ENCODE measurements at places on chromosomes 4 and X.
A peak's percentile ranks its signal among the peaks of the same experiment; 100 is the strongest.

GRCh38 chrX:116526010-116526409 is 63.2 kb upstream of the CT83 start:
- no peak for DNase-seq

DNA sequence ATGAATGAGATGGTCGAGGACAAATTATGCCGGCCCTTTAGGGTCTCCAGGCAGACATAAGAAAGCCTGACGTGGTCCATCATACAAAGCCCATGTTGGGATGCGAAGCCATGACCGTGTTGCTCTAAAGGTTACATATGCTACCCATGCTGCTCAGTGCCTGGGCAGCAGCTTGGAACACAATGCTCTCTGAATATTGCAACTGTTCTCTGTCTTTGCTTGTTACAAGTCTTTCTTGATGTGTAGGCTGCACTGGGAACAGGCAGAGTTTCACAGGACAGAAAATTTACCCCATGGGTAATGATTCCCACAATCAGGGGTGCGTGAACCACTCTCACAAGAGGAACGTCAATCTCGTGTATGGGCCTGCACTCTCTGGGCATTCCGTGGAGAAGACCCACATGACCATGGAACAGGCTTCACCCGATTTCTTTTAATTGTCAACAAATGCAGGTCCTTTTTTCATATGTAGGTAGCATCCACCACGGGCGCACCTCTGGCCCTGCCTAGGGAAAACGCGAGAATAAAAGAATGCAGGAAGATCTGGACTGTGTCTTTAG is 66.3 kb downstream of the NBDY start:
- no peak for DNase-seq

GRCh38 chrX:41708486-41708885 is 15.5 kb upstream of the GPR82 start:
- no peak for DNase-seq

DNA sequence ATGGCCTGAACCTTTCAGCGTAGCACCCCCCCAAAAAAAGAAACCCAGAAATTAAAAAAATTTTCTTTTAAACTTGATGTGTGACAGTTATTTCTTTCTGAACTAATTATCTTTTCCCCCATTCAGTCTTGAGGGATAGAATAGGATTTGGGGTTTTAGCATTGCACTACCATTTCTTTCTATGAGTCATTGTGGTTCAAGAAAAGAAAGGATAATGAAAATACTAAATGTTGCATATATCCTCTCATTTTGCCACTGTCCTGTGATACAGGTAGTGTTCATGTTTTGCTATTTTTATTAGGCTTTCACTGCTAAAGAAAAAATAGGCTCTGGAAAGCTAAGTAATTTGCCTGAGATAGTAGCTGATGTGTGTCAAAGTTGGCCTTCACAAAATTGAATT is 39.4 kb upstream of the DCK start:
- DNase-seq, result no peak

GRCh38 chr4:8167815-8168214 is 9.2 kb upstream of the ABLIM2 start:
- DNase-seq, result no peak

DNA sequence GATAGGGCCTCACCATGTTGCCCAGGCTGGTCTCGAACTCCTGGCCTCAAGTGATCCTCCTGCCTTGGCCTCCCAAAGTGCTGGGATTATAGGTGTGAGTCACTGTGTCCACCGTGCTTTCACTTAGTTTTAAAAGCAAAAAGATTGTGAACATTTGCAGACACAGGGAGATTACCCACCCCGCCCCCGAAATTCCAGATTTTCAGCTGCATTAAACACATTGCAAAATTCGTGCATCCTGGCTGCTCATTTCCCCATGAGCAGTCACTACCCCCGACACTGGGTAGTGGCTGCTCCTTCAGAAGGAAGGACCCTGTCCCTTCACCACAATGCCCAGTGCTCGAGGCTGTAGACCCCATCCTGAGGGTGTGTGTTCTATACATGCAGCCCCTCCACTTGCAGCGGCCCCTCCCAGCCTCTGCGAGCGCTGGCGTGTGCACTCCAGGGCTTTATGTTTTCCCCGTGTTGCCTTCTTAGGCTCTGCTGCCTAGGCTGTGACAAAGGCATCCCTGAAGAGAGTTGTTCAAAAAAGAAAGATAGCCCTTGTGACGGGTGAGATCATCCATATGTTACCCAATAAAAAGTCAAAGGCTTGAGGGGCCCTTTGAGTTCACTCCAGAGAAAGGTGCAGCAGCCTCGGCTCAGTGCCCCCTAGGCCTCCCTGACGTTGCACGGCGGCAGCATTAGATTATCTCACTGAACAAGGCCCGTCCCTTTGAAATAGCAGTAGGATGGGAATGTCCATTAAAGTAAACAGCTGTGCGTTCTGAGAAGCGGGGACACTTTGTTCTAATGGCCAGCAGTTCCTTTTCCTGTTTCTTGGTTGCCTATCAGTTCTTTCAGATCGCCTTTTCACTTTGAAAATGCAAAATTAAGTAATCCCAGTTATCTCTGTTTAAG is 71.6 kb downstream of the SHROOM2 start:
- no peak for DNase-seq

DNA sequence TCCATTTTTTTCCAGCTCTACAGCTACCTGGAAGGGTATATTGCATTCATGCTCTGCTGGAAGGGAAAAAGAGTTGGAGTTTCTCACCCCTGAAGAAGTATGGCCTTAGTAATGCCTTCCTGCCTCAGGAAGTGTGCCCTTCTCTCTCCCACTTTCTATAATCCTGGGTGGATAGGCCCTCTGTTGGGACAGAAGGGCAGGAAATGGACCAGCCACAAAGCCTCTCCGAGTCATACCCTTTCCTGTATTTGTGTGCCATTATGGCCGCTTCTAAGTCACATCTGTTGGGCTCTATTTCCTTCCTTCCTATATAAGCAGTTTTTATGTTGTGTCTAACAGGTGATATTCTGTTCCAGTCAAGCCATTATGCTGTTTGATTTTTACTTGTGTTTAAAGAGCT is 74.8 kb upstream of the SMARCA5 start:
- no peak for DNase-seq

- no peak for DNase-seq
Observed at GRCh38 chrX:19569121-19569805, 54.0 kb upstream of the MAP3K15 start.

DNA sequence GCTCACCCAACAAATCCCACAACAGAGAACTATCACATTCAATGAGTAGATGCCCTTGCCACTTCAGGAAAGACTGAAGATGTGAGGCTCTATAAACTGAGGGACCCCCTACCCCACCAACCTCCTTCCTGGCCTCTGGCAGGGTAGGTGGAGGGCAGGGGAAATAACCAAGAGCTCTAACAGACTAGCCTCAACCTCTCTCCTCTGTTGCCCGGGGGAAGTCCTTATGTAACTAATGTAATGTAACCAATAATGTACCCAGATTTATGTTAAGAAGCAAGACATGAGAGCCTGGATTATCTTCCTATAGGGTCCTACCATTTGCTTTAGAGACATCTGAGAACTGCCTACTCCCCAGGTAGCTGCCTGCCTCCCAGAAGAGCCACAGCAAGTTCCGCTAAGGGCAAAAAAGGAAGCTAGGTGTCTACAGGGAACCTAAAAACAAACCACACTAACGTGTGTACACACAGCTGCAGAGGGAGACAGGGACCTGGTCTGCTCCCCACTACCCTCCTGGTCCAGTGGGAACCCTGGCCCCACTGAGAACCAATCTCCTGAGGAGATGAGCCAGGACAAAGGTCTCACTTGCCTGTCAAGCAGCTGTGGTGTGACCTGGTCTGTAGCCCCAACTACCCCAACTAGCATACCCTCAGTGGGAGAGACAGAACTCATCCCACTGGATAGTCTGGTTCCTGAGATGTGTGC is 17.7 kb downstream of the OTUD5 start:
- no peak for DNase-seq

GRCh38 chrX:120301497-120301896 is 9.8 kb downstream of the TMEM255A start:
- DNase-seq, result no peak

- DNase-seq, result no peak
Observed at GRCh38 chrX:149717803-149718202, 5.9 kb downstream of the MAGEA11 start.

- DNase-seq, result peak; percentile 15
Observed at GRCh38 chrX:69538321-69538876, 34.3 kb downstream of the NALF2 start.

DNA sequence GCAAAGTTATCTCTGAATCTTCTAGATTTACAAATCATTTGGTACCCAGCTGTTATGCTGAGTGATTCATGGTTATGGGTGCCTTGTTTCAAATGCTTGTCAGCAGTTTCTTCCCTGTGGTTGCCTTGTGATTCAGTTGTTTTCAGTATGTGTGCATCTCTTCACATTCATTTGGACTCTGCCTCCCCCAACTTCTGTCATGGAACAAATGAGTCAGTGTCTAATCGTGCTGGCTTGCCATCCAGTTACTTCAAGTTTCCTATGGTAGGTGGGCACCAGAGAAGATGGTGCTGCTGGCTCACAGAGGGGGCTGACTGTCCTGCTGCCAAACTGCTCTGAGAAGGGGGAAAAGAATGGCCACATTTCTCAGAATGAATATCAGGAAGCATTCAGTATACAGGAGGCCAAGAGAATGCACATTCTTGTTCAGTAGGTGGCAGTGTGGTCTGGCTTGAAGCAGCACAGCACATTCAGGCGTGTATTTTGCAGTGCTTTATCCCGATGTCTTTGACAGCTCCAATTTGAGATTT is 260.9 kb downstream of the GLUD2 start:
- DNase-seq, result peak; percentile 41

DNA sequence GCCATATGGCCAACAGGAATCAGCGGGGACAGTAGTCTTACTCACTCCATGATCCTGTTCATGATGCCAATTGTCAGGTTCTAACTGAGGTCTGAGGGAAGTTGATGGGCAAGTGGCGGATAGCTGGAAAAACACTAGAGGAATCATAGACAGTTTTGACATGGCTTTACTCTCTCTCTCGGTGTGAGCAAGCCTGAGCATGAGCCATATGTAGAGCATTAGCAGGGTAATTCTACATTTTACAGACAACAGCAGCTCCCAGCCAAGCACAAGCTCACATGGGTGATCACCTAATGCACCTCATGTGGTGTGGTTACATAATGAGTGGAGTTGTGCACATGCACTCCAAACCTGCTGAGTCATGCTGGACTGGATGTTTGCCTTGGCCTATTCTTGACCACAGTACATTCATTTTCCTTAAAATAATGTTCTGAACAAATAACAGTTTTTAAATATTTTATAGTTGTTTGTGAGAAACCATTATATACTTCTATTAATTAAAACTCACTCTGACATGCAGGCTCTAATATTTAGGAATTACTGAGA is 429.2 kb downstream of the GPAT3 start:
- DNase-seq, result no peak

DNA sequence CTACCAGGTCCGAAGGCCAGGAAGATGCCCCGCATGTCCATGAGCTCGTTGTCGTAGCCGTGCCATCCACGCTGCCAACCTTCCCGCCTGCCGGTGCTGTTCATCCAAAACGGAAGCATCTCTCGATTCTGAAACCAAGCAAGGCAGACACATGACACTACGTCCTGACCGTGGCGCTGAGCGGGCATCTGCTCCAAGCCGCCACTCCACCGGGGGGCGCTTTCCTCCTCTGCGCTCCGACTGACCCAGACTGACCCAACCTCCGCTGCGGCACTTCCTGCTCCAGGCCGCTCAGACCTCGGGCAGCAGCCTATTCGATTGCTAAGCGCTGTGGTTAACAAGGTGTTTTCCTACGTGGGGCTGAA is 120.5 kb downstream of the ENPP6 start:
- DNase-seq, result no peak

DNA sequence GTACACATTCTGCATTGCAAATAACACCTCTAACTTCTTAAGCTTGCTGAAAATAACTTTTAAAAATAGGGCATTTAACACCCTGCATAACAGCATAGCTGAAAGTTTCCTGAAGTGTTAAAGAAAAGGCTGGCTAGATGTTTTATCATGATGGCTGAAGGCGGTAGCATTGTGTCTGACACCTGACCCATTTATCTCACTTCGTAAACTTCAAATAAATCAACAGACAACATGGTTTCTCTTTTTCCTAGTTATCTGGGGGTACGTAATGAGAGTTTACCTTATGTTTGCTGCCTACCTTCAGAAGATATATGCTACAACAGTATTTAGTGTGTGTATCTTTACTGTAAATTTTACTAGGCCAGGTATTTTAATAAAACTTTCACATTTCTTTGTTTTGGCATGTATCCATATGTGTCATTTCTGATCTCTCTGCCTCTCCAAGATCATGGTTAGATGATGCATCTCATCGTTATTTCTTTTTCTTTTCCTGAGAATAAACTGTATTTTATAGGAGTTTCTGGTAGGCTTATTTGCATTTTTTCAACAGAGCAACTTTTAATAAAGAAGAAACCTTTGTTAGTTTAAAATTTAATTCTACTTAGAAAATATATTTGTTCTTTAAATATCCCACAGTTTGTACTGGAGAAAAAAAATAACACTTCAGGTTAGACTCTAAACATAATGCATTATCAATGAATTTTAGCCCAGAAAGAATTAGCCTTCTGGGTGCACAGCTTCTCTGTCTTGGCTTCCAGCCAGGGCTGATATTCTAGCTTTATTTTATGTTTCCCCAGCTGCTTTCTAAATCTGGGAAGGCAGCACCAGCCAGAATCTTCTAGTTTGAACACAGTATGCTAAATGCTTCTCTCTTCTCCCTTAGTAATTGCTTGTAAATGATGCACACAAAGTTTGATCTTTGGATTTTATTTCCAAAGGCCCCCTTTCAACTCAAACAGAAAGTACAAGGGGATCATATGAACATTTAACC is 2.9 kb downstream of the NDST4 start:
- no peak for DNase-seq

- no peak for DNase-seq
Observed at GRCh38 chr4:45931154-45931553, 192.7 kb downstream of the GABRG1 start.

- DNase-seq, result no peak
Observed at GRCh38 chrX:131734621-131735020, 190.7 kb downstream of the OR13H1 start.

GRCh38 chrX:29143756-29144155 is 556.5 kb downstream of the IL1RAPL1 start:
- DNase-seq, result no peak

DNA sequence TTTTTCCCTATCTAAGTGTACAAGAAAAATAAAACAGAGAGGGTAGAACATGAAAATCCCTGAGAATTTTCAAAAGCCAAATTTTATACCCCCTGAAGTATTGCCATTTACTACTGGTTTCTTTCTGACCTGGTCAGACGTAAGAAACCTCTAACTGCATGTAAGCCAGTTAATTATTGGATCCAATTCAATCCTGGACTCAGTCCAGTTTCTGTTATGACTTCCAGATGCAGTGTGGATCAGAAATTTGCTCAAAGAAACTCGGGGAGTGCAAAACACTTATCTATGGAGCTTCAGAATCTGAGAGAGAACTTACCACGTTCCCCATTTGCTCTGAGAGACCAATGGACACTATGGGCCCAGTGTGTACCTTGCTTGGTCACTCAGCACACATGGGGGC is 383.5 kb downstream of the KLHL4 start:
- no peak for DNase-seq

DNA sequence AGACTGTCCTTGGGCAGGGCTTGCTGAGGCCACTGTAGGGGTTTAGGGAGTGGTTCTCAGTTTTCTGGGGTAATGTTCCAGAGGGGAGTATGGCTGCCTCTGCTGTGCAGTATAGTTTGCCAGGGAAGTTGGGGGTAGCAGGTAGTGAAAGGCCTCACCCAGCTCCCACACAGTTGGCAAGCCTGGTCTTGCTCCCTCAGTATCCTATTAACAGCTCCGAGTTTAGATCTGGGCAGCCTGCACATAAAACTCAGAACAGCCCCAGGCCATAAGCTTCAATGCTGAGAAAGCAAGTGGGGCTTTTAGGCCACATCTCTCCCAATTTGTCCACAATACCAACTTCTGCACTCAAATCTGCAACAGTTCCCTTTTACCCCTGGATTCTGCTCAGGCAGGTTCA is 205.2 kb downstream of the GALNTL6 start:
- no peak for DNase-seq
